ENCODE measurements at places on chromosomes 4 and X.

GRCh38 chr4:169050284-169050683, 40.2 kb upstream of the CBR4 start:
- no peak for DNase-seq

GRCh38 chr4:139209470-139210063, 32.5 kb upstream of the ELF2 start:
- no peak for DNase-seq

DNA sequence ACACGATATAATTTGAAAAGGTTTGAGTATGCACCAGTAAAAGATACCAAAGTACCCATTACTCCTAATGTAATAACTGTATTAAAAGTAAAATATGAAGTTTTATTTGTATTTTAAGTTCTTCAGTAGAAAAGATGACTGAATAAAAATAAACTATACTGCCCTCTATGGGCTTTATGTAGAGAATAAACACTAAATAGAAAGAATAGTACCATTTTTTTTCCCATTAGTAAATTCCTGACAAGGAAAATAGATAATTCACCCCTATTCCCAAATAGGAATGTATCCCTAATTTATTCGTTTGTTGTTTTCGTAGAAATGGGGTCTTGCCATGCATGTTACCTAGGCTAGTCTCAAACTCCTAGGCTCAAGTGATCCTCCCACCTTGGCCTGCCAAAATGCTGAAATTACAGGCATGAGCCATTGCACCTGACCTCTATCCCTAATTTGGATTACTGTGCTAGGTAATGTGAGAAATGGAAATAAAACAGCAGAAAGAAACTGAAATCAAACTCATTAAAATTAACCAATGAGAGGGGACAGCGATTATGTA, 73.6 kb upstream of the COX18 start:
- DNase-seq, result no peak

GRCh38 chr4:78667325-78667724, 108.8 kb upstream of the BMP2K start:
- DNase-seq, result no peak

DNA sequence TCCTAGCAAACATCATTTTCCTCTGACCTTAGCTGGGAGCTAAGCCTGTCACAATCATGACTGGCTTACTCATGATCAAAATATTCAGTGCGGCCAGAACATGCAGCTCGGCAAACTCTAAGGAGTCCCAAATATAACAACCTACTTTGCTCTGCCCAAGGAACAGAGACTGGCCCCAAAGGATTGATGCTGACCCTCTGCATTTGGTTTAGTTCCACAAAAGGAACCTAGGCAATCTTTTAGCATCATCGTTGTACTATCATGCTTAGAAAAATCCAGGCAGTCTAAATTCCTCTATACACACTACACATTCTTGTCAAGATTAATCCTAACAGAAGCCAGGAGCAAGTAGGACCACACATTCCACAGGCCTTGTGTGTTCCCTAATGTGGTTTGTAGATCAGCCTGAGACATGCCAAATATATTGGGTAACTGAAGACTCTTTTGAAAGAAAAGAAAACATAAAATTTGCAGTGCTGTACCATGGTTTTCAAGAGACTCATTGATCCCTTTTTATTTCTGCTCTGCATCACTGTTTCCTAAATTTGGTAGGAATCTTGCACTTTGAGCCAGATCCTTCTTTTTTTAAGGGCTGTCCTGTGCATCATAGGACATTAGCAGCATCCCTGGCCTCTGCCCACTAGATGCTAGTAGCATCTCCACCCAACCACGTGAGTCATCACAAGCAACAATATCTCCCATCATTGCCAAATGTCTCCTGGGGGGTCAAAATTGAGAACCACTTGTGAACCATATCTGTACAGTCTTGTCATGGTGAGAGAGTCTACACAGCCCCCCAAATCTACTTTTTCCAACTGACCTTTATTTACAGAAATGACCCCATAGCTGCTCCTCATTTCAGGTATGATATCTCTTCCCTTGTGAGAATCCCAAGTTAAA, 17.6 kb upstream of the CC2D2A start:
- peak; percentile 68 for DNase-seq

DNA sequence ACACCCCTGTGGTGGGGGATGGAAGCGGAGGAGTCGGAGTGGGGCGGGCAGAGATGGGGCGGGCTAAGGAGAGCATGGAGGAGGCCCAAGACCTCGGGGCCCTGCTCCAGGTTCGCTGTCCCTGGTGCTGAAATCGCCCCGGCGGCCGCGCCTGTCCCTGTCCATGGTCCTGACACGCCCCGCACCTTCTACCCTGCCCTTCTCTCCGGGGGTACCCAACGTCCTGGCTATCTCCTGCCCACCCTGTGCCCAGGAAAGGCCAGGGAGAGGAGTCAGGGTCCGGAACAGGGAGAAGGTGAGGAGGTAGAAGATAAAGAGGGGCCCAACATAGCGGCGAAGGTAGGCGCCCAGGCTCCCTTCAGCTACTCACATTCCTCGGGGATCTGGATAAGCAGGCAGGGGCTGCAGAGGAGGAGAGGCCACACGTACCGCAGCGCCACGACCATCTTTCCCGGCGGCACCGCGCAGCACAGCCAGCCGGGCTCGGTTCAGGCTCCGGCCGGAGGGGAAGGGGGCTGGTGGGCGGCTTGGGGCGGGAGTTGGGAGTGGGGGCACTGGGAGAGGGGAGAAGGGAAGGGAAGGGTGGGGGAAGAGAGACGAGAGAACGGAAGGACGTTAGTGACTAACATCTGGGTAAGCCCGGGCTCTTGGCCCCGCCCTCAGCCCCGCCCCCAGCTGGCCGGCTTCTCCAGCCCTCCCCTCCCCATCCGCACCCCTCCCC, 10.4 kb downstream of the L1CAM start:
- DNase-seq, result no peak

GRCh38 chrX:46543441-46543840, 1.8 kb downstream of the ZNF674 start:
- no peak for DNase-seq

DNA sequence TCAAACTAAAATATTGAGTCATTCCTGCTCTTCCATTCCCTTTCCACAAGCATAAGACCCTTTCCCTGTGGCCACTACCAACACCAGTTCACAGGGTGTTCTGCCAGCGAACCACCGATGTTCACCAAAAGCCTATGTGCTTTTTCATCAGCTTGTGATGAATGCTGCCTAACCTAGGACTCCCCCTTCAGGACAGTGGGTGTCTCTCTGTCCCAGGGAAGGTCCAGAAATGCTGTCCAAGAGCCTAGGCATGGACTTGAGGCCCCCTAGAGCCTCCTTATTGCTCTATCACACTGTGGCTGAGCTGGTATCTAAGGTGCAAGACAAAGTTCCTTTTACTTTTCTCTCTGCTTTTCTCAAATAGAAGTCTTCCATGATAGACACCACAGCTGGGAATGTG, 1015.6 kb downstream of the PCDH19 start:
- DNase-seq, result no peak

DNA sequence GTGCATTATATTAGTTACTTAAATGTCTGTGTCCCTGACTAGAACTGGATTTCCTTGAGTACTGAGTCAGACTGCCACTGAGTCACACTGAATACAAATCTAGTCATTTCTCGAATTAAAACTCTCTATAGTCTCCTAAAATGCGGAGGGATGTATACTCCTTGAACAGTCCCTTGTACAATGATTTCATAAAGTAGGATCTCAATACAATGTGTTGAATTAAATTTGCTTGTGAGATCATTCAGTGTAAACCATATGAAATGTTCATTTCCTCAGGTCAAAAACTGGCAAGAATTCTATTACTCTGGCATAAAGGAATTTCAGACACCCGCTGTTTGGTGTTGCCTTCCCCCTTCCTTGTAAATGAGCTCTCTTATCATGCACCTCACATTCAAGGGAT, 17.5 kb upstream of the FAM241A start:
- DNase-seq, result no peak

GRCh38 chr4:34198966-34199365, 2045.3 kb downstream of the ARAP2 start:
- DNase-seq, result no peak

DNA sequence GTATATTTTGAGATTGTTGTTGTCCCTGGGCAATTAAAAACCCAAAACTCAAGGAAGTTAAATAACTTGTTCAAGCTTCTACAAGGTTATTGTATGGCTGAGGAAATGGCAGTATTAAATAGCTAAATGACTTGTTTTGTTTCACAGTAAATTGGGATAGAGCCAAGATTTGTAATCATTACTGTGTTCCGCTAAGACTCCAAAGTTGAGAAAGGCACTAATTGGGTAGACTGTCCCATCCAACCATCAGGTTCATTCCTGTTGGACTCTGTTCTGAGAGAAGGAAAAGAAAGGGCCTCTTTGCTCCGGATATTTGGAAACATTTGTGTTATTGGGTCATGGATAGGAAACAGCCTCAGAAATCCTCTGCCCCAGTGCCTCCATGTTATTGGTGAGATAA, 82.2 kb downstream of the DCLK2 start:
- DNase-seq, result no peak

- no peak for DNase-seq
Measured at GRCh38 chrX:150547375-150548115, 20.9 kb upstream of the MTM1 start.

- no peak for DNase-seq
Measured at GRCh38 chrX:53211391-53211978, 13.5 kb downstream of the KDM5C start.
